ENCODE measurements at places on chromosomes 4 and X.

GRCh38 chr4:72486991-72487390, 82.0 kb downstream of the ADAMTS3 start:
- no peak for DNase-seq

DNA sequence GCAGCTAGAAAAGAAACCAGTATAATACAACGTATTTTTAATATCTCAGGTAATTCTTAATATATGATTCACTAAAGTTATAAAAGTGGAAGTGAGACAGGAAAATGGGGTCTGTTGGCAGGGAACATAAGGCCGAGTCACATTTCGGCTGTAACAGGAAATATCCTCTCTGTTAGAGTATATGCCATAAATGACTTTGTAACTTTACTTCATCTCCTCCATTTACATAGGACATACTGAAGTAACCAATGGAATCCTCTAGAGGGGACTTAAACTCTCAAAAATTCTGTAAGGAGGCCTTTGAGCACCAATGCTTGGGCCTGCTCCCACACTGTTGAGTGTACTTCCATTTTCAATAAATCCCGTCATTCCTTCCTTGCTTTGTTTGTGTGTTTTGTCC, 71.3 kb downstream of the ANKRD17 start:
- no peak for DNase-seq

DNA sequence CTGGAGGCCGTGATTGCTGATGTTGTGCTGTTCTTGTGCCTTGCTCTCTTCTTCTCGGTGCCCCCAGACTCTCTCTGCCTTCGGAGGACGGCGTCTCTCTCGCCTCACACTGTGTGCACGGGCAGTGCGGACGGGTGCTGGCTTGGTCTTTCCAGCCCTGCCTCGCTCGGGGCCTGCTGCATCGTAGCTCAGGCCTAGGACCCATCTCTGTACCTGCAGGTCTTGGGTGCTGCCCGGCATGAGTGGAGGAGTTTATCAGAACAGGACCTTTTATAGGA, 18.2 kb downstream of the RGS12 start:
- no peak for DNase-seq

GRCh38 chr4:6199422-6199921, 877 bp downstream of the JAKMIP1 start:
- DNase-seq = no peak

DNA sequence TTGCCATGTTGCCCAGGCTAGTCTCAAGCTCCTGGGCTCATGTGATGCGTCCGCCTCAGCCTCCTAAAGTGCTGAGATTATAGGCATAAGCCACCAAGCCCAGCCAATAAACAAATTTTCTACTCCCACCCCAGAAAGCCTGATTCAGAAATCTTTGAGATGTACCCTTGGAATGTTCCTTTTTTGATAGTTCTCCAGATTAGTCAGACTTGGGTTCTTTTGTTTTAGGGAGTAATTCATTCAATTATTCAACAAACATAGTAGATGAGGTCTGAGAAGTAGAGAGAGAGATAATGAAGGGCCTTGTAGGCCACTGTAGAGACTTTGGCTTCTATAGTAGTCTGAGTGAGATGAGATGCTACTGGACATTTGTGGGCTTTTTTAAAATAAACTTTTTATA, 27.8 kb downstream of the RP2 start:
- DNase-seq = no peak

DNA sequence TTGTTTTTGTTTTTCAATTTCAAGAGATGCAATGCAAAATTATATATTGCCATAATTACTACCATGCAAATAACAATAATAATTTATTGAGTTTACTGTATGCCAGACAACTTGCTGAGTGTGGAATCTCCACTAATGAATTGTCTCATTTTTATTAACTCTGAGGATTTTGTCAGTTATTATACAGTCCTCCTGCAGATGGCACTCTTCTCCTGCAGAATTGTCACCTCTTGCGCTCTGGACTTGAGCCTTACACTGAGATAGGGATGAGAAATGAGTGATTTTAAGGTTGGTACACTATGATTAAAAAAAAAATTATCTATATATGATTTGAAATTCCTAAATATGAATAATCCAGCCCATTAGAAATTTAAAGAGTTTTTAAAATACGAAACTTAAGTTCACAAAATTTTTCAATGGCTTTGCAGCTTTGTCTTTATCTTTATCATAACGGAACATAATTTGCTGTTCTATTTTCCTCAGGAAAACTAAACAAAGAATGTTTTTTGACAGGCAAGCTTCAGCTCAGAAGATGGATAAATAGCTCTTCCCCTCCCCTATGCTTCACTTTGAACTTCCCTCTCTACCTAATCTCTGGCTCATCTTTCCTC, 12.7 kb upstream of the PAQR3 start:
- no peak for DNase-seq

- no peak for DNase-seq
Measured at GRCh38 chr4:153514688-153515426, 48.7 kb downstream of the TMEM131L start.

- DNase-seq = no peak
Measured at GRCh38 chr4:54731552-54731951, 73.8 kb downstream of the KIT start.

DNA sequence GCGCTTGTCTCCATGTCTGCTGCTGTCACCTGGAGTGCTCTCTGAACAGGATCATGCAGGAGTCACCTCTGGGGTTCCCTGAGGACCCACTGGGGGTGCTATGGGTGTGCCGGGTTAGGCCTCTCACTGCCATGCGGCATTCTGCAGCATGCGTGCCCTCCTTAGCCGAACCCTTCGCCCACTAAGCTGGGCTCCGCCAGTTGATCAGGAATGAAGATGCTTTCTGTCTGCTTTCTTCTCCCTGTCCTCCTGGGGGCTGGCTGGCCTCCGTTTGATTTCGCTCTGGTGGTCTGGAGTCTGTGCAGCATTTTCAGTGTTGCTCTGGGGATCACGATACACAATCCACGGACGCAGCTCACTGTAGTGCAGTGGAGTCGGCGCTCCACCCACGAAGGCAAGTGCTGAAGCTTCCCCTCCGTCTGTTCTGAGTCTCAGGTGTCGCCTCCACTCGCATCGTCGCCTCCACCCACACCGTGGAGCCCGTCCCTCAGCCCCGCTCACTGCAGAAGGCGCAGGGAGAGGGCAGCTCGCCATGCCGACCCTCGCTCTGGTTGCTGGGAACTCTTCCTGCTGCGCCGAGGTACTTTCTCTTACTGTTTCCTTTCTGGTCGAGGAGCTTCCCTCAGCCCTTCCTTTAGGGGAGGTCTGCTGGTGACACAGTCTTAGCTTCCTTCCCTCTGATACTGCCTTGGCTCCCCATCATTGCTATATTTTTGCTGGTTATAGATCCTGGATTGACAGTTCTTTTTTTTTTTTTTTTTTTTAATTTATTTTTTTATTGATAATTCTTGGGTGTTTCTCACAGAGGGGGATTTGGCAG, 29.2 kb downstream of the LETM1 start:
- DNase-seq = no peak

DNA sequence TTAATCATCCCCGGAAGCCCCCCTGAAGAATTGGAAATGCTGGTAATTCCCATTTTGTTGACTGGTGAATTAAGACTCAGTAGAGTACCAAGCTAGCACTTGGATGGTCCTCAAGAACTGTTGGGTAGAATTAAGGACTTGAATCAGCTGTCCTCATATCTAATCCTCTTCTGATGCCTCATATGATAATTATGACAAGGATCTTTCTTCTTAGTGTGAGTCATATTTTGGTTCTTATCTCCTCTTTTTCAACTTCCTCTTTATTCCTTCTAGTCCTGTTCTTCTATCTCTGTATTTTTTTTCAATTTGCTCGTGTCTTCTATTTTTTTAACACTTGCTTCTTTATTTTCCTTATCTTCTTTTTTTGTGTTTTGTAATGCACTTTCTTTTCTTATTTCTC, 206.3 kb upstream of the ANXA3 start:
- DNase-seq = no peak

GRCh38 chr4:75963558-75963957, 22.7 kb upstream of the NAAA start:
- DNase-seq = no peak

GRCh38 chr4:122819708-122820449, 6.8 kb upstream of the FGF2 start:
- no peak for DNase-seq
